ENCODE measurements at places on chromosomes 7 and 10.

DNA sequence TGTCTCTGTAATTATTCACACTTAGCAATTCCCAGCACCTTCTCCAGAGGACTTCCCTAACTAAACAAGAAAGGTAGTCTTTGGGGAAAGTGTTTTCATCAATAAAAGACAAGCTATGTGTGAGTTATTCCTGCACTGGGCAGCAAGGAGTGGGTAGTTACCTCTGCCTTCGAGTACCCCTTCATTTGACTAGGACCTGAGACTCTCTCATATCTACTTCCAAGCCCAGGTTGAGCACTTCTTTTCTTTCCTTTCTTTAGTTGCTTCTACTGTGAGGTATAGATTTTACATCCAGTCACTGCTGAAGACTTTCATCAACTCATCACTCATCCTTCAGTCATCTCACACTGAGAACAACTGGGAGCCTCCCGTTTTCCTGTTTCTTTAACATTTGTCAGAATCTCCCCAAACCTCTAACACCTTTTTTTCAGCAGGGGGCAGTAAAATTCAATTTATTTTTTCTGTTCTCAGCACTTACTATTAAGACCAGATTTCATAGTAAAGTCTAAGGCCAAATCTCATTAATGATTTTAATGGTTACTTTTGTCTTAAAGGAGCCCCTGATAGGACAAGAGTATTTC lies 80.1 kb upstream of the PRSS1 start:
- DNase-seq, result no peak

DNA sequence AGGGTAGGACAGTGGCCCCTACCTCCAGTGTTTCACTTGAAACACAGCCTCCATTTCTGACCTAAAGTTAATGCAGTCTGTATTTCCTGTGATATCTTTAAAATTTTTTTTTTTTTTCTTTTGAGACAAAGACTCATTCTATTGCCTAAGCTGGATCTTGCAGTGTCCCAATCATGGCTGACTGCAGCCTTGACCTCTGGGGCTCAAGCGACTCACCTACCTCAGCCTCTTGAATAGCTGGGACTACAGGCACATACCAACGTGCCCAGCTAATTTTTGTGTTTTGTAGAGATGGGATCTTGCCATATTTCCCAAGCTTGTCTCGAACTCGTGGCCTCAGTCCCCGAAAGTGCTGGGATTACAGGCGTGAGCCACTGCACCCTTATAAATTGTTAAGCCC lies 16.7 kb upstream of the MGAM2 start:
- DNase-seq, result no peak

GRCh38 chr10:73552819-73553715 lies 38.1 kb downstream of the USP54 start:
- DNase-seq, result no peak

GRCh38 chr10:101066146-101066895 lies 4.5 kb downstream of the KAZALD1 start:
- DNase-seq, result peak; percentile 48
